Activated CD8-positive, alpha-beta memory T cell treated with anti-CD3 and anti-CD28 coated beads for 24 hours (primary cell): ENCODE measurements at places on chromosomes 3 and 15.
A peak's percentile ranks its signal among the peaks of the same experiment; 100 is the strongest.

GRCh38 chr3:41898631-41899030 is 63.3 kb downstream of the ULK4 start:
- DNase-seq: no peak

- DNase-seq: no peak
Observed at GRCh38 chr15:99480016-99480810, 85.6 kb upstream of the MEF2A start.

DNA sequence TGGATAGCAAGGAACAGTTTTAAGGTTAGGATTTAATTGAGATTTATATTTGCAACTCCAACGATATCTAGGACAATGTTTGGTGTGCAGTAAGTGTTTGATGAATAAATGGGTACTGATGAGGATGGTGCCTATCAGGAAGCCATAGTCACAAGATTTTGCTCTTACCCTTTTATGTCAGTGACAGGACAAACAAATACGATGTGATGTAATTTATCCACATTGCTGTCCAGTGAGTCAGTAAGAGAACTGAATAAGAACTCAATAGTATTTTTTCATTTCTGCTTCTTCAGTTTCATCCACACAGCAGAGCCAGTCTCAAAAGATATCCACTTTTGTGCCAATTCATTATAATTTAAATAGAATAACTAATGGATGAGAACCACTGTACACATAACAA is 18.5 kb downstream of the C3orf85 start:
- no peak for DNase-seq

DNA sequence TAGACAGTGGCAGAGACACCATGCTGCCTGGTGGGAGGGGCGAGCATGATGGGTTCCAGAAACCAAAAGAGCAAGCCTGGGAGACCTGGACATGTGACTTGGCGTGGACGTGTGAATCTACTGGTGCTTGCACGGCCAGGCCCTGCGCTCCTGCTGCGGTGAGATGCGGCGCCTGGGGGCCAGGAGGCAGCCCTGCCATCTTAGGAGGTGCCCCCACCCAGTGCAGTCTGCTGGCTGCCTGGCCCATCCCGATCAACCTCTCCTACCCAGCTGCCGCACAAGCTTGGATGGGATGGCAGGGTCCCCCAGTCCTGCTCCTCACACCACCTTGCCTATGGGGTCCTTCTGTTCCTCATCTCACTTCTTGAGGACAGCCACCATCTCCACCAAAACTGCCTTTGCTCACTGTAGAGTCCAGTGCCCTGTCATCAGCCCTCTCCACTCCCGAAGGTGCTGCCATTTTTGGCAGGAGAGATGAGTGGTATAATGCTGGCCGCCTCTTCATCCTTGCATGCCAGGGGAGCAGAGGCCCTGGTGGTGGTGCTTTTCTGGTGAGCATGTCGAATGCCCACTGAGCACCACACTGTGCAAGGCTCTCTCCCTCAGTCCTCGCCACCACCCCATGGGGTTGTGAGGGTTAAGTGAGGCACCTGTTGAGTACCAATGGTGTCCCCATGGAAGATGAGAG is 3.1 kb upstream of the ABTB1 start:
- peak; percentile 42 for DNase-seq

GRCh38 chr3:116005404-116005803 is 382.1 kb downstream of the GAP43 start:
- no peak for DNase-seq

DNA sequence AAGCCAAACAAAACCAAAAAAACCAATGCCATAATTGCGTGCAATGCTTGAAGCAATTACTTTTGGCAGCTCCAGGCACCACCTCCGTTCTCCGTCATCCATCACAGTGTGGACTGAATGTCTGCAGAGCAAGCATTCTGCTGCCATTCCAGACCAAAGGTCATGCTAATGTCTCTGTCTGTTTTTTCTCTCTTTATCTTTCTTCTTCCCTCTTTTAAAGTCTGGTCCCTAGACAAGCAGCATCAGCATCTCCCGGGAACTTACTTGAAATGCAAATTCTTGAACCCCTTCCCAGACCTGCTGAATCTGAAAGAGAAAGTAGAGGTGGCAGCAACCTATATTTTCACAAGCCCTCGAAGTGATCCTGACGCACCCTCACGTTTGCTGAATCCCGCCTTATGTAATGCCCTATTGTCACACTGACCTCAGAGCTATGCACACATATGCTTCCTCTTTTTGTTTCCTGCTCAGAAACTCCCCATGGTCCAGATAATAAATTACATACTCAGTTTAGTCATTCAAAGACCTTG is 297.3 kb upstream of the PROK2 start:
- no peak for DNase-seq
